ENCODE measurements at places on chromosomes 7 and 10. TPM values are rescaled to one million over a fixed set of nuclear protein-coding genes. Genes with fewer than 3 reads are reported as not detected.

Gene PALD1
- total RNA-seq = 0.07 TPM

Gene AKR1C4
- not detected for total RNA-seq

Gene NRF1
- total RNA-seq = 25.2 TPM

Gene GHRHR
- not detected for total RNA-seq
